Effector CD8-positive, alpha-beta T cell (primary cell): ENCODE measurements at places on chromosomes 1 and 21.
A peak's percentile ranks its signal among the peaks of the same experiment; 100 is the strongest.

DNA sequence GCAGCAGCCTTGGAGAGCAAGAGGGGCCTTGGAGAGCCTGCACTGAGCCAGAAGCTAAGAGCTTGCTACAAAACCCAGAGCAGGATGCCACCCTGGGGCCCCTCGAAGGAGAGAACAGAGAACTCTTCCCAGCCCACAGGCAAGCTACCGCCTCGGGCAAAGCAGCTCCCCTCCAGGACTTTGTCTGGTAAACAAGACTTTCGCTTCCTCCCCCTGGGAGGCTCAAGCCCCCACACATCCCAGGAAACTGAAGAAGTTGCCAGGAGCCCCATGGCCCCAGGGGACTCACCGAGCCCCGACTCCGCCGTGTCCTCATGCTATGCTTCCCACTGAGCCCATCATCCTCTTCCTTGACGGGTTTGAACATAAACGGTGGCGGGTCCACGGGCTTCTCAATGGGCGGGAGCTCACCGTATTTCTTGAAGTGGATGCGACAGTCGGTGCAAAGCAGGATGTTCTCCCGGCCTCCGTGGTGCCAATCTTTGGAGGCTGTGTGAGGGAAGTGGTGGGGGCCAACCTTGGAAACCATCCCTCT is 45.9 kb downstream of the SLC45A1 start:
- no peak for DNase-seq

DNA sequence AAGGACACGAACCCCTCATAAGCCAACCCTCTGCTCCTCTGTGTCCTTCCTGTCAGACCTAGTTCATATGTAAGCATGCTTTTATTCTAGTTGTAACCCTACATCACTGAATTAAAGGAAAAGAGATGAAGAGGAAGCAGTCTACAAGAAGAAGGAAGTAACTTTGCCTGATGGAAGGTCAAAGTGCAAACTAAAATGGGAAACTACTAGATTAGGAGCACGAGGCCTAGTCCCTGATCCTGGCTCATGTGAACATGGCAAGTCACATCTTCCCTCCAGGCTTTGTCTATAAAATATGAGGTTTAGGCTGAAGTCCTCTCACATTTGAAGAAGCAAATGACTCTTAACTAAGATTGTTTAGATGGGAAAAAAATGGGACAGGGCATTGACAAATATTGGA is 13.2 kb downstream of the ZMYND12 start:
- DNase-seq: no peak

GRCh38 chr1:62316135-62316534 is 3.1 kb downstream of the KANK4 start:
- DNase-seq: no peak

DNA sequence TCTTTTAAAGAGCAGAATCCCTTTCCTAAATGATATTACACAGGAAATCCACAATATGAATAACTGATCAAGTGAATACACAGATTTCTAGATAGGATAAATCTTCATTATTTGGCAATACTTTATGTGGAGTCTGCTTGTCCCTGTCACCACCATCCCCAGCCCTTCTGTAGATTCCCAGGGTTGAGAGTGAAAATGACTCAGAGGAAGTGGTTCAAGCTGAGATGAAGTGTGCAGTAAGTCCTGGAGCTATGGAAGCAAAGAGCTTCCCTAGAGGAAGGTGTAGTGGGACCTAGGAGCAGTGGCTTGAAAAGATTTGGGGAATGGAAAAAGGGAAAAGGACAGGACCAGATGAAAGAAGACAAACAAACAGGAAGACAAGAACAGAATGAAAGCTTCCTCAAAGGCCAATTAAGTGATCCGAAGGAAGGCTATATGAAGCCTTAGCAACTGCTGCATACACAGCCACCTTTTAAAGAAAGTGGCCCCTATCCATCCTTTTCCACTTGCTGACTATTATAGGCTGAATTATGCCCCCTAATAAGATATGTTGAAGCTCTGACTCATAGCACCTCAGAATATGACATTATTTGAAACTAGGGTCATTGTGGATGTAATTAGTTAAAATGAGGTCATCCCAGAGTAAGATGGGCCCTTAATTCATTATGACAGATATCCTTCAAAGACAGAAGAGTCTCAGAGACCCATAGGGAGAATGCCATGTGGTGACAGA is 96.5 kb upstream of the CAMK1G start:
- DNase-seq: no peak

DNA sequence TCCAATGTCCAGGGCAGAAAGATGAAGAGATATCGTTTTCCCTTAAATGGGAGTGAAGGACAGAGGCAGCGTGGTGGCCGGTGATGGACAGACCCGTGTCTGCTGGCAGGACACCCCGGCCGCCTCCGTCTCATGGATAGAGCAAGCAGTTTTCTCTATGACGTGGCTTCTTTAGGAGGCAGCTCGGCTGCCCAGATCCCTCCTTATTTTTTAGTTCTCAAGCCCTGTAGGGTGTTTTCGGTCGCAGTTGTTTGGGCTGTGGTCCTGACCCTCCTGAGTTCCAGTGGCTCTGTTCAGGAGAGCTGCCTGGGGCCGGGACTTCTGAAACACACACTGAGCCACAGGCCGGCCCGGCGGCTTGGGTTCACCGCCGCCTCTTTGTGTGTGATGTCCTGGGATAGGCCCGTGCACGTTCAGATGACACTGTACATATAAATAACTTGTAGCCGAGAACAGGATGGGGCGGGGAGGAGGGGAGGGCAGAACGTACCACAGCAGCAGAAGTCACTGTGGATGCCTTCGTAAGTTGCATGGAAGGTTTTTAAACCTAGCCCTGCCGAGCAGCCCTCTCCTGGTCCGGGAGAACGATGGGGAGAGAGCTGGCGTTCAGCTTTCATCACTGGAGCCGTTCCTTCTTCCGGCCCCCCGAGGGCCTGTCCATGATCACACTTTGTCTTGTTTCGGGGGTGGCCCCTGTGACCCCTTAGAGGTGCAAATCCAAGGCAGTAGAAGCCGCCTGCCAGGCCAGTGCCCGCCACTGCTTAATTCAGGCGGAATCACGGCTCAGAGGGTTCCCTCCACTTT is 65.2 kb downstream of the SIK1 start:
- peak; percentile 47 for DNase-seq

DNA sequence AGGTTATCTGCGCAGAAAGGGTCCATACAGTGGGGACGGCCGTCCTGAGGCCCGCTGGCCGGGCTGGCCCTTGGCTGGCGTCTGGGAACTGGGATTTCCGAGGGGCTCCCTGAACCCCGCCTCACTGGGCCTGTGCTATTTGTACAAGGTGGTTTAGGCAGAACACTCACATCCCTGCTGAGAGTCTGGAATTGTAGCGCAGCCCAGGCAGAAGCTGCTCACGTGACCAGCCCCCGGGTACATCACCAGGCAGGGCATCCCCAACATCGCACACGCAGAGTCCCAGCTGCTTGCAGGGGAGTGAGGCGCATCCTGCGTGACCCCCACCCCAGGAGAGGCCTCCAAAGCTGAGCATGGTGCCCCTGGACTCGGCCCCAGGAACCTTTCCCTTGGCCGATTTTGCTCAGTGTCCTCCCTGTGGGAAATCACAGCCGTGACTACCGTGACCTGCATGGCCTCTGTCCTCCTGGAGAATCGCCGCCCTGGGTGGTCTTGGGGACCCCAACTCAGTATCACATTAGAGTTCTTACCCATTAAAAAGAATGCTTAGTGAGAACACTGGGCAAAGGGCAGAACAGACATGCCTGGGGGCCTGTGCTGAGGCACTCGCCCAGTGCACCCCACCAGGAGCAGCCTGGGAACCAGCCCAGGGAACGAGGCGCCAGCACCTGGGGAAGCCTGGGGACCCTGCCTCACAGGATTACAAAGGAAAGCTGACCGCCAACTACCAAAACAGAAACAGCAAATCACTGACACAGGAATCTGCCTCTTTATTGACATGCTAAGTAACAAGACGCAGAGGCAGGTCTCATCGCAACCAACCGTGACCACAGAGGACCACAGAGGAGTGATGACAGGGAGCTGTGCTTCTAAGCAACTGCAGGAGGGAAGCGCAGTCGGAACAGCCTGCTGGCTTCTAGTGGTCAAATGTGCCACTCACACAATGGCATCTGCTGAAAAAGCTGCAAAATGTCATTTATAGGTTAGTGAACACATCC is 33.5 kb downstream of the UBE2G2 start:
- no peak for DNase-seq

- DNase-seq: no peak
Measured at GRCh38 chr1:22431965-22432364, 19.7 kb upstream of the ZBTB40 start.

- DNase-seq: no peak
Measured at GRCh38 chr1:174967845-174968705, 31.7 kb upstream of the CACYBP start.

DNA sequence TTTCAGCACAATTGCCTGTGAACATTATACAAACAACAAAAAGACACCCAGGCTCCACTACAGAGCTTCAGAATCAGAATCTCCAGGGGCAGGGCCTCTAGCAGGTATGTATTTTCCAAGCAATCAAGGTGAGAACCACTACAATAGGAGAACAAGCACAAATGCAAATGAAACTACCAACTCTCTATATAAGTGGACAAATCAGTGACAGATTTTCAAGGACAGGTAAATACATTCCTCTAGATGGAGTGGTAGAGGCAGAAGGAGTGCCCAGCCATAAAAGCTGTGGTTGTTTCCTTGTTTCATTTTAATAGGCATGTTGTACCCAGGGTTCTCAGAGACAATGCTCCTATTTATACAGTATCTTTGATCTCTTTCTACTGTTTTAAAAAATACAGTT is 20.1 kb upstream of the CCDC17 start:
- DNase-seq: no peak

- DNase-seq: no peak
Measured at GRCh38 chr1:60036856-60037460, 36.6 kb downstream of the C1orf87 start.
